ENCODE measurements at places on chromosomes 6 and 20.
A peak's percentile ranks its signal among the peaks of the same experiment; 100 is the strongest.

DNA sequence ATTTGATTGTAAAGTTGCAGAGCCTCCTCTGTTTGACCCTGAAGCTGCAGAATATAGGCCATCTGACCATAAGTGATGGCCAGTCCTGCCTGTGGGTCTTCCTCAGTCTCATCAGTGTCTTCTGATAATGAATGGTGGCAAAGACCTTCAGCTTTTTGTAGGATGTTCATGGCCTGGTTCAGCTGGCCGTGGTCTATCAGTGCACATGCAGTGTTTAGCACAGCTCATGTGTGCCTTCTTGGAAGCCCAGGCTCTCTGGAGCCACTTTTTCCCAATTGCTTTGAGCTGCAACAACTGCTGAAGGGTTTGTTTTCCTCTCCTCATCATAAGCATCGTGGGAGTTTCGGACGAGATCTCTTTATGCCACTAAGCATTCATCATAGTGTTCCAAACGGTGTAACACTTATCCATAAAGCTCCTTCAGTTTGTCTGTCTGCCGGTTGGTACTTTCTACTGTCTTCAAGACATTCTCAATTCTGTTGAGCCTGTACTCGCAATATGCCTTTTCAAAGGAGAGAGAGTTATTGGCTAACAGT lies 70.1 kb upstream of the TULP4 start:
- no peak for DNase-seq

- DNase-seq: no peak
These were observed 5.1 kb upstream of the EBF4 start for GRCh38 chr20:2687514-2687913.

DNA sequence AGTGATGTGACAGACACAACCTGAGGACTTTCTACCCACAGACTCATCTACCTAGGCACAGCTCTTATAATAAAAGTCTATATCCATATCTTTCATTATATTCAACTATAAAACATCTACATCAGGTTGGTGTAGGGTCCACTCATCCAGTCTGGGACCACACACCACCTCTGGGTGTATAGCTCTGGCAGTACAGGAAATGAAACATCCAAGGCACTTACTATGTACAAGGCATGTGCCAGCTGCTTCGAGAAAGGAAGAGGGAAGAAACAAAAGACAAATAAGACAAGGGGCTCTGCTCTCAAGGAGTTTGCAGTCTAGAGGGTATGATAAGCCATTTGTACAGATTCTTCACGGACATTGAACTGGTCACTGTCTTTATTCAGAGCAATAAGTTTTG lies 18.6 kb downstream of the KIF13A start:
- DNase-seq: no peak

GRCh38 chr6:104473021-104473429 lies 386.7 kb downstream of the HACE1 start:
- no peak for DNase-seq

DNA sequence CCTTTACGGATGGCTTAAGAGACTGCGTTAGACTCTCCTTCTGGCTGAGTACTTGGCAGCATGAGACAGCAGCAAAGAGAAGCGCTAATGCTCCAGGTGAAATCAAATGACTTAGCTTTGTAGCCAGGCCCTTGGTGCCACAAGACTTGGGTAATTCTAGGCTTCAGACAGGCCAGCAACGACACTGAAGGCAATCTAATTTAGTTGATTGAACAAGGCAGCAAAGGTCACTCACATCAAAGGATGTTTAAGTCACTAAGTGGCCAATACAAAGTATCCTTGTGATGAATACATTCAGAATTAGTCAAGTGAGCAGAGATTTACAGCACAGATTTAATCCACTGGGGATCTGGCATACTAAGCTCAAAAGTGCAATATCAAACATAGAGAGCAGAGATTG lies 113.2 kb downstream of the FAM83B start:
- no peak for DNase-seq

- DNase-seq: no peak
These were observed 37.1 kb upstream of the DUSP22 start for GRCh38 chr6:255041-255750.

DNA sequence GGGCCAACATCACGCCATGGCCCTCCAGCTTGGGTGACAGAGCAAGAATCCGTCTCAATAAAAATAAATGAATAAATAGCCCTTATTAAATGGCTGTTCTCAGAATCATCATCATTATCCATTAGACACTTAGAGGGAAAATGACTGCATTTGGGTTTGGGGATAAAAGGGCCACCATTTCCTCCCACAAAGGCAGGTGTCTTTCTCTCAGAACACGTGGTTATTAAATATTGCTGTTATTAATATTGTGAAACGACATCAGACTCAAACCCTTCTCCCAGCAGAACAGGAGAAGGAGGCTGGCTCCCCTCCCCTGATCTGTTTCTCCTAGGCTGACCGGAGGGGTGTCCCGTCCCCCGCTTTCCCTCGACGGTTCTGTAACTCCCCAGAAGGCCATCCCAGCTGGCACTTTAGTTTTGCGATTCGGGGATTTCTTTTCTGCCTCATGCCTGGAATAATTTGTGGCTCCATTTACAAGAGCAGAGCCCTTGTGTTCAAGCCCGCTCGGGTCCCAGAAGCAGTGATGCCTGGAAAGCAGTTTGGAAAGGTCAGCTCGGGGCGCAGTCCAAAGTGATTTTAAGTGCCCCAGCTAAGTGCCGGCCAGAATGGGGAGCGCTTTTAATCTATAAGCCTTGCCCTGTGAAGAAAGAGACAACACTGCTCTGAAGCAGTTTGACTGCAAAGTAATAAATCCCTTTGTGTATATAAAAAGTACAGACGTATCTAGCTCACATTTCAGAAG lies 41.9 kb downstream of the EYA2 start:
- DNase-seq: no peak

DNA sequence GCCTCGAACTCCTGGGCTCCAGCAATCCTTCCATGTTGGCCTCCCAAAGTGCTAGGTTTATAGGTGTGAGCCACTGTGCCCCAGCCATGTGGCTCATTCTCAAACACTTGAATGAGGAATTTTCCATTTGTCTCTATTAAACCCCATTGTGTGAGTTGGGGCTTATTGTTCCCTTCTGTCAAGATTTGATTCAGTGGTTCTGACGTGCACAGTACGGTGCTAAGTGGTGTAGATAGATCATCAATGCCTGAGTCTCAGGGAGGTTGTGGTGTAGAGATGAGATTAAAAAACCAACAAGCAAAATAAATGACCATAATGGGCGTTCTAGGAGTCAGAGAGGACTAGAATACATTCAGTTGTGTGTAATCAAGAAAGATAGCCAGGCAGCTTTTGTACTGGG lies 335.6 kb downstream of the PRL start:
- no peak for DNase-seq

DNA sequence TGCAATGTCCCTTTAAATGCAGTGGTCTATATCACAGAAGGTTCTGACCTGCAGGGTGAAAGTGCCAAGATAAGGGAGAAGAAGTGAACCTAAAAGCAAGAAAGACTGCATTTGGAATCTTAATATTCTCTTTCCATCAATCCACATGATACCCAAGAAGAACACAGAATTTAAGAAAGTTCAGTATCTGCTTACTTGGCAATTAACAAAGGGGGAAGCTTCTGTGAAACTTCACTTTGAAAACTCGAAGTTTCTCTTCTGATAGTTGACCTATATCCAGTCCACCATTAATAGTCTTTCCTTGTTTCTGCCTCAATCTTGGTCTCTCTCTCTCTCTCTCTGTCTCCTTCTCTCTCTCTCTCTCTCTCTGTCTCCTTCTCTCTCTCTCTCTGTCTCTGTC lies 592.0 kb downstream of the UTRN start:
- no peak for DNase-seq

- no peak for DNase-seq
These were observed 97.5 kb downstream of the FAM120B start for GRCh38 chr6:170404036-170404435.

- DNase-seq: no peak
These were observed 1.7 kb upstream of the SLC22A2 start for GRCh38 chr6:160260367-160260766.

GRCh38 chr6:94071835-94072234 lies 652.5 kb upstream of the EPHA7 start:
- DNase-seq: peak; percentile 15

GRCh38 chr20:22579711-22580697 lies 4.4 kb downstream of the FOXA2 start:
- no peak for DNase-seq

DNA sequence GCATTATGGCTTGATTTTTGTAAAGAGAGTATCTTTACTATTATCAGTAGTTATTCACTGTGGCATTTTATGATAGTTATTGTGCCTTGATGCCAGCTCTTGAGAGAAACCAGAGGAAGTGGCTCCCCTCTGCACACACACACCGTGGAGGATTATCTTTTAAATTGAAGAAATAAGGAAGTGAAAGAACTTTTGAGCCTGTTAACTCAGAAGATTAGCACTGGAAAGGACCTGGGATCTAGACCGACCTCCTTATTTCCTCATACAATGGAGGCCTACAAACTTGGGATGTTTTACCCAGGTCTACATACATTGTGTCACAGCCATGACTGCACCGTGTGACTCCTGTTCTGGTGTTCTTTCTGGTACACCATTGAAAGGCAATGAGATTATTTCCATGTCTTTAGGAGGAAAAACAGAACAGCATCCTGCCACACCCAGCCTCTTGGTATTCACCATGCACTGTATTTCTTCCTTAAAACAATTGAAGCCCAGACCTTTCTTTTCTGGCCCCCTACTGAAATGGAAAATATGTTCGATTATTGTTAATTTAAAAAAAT lies 40.6 kb downstream of the HECA start:
- DNase-seq: peak; percentile 51

GRCh38 chr20:10347086-10347880 lies 86.7 kb downstream of the MKKS start:
- no peak for DNase-seq

- no peak for DNase-seq
These were observed 11.9 kb upstream of the LATS1 start for GRCh38 chr6:149729824-149730223.

GRCh38 chr20:35145141-35145564 lies 2.0 kb downstream of the EDEM2 start:
- DNase-seq: peak; percentile 90

GRCh38 chr6:36679043-36679833 lies 724 bp downstream of the CDKN1A start:
- DNase-seq: peak; percentile 57

GRCh38 chr6:167699141-167699931 lies 127.4 kb upstream of the AFDN start:
- DNase-seq: peak; percentile 47

DNA sequence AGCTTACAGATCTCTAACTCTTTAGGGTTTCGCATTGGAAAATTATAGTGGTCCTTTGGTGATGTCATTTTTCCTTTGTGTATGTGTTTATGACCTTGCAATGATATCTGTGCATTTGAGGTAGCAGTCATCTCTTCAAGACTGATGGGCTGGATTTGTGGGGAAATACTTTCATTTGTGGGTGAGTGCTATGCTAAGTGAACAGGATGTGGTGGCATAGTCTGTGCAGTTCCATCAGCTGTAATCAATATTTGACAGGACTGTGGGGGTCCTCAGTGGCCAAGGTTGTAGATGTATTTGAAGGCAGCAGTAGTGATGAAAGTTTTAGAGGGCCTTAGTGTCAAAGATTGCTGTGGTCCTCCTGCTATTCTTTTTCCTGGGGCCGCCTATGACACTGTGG lies 79.5 kb downstream of the CYP39A1 start:
- no peak for DNase-seq

DNA sequence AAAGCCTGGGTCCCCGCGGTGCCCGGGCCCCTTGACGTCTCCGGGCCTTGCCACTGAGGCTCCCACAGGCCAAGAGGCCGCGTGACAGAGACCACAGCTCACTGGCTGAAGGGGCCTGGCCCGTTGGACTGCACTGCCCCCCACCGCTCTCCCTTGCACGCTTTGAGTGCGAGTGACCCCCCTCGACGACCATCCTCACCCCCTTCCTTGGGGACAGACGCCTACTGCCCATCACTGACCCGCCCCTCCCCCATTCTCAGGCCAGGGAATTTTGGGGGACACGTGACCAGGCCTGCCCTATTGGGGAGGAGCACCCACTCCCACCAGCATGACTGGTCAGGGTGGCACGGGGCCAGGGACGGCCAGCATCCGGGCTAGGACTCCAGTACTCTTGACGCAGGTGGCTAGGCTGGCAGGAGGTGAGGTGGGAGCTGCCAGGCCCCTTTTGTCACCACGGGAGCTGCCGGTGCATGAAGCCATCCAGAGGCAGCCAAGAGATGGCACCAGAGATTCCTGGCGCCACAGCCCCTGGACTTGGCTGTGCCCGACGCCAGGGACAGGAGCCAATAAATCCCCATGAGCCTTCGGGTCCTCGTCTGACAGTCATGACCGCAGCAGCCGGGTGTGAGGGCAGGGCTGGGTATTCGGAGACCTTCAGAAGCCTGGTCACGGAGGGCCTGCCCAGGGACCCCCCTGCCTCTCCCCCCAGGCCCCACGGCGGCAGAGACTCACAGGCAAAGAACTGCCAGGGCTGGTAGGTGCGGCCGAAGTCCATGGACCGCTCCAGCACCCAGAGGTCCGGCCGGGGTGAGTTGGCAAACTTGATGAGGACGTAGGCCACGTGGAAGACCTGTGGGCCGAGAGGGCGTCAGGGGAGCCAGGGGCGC lies 14.5 kb downstream of the LAMA5 start:
- no peak for DNase-seq

DNA sequence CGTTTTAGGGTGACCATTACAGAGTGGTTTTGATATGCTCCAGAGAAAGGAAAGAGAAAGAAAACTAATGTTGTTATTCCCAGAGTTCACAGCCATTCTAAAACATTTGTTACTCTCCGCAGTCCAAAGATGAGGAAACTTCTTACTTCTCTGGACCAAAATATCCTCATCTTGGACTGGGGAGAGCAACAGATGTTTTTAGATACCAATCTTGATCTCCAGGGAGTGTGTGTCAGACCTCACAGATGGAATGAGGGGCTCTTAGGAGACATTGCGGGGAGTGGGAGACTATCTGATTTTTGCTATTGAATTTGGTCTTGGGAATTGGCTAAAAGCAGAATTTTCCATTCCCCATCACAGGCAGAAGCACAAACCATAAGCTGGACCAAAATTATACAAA lies 110.8 kb downstream of the TNFAIP3 start:
- DNase-seq: no peak

- DNase-seq: no peak
These were observed 97.2 kb downstream of the TULP4 start for GRCh38 chr6:158409451-158409850.

GRCh38 chr6:134517868-134518267 lies 200.0 kb upstream of the SGK1 start:
- DNase-seq: no peak

GRCh38 chr6:44339763-44340625 lies 2.5 kb upstream of the SPATS1 start:
- no peak for DNase-seq
